Activated CD8-positive, alpha-beta T cell treated with anti-CD3 and anti-CD28 coated beads for 36 hours (primary cell): ENCODE measurements at places on chromosomes 7 and 10. TPM values are rescaled to one million over a fixed set of nuclear protein-coding genes. Genes with fewer than 3 reads are reported as not detected.

GRCh38 chr10:107631876-107632275, 467.4 kb upstream of the SORCS1 start:
- no peaks in the 10 kb centered on the region for H3K36me3 ChIP-seq
- no peak for DNase-seq
- H3K27ac ChIP-seq = no peak overlapping the region
- no peak overlapping the region for H3K4me3 ChIP-seq

- peaks cover 3% of the 10 kb centered on the region for H3K27me3 ChIP-seq
- no peak for DNase-seq
- H3K4me3 ChIP-seq = no peak overlapping the region
- no peak overlapping the region for H3K27ac ChIP-seq
- no peaks in the 10 kb centered on the region for H3K36me3 ChIP-seq
Observed at GRCh38 chr10:61325223-61325960, 127.8 kb downstream of the TMEM26 start.

GRCh38 chr10:4070184-4070583, 285.2 kb upstream of the KLF6 start:
- H3K4me1 ChIP-seq = peaks cover 11% of the 10 kb centered on the region
- no peak overlapping the region for H3K27ac ChIP-seq
- H3K4me3 ChIP-seq = no peak overlapping the region
- DNase-seq = no peak
- H3K27me3 ChIP-seq = no peaks in the 10 kb centered on the region

DNA sequence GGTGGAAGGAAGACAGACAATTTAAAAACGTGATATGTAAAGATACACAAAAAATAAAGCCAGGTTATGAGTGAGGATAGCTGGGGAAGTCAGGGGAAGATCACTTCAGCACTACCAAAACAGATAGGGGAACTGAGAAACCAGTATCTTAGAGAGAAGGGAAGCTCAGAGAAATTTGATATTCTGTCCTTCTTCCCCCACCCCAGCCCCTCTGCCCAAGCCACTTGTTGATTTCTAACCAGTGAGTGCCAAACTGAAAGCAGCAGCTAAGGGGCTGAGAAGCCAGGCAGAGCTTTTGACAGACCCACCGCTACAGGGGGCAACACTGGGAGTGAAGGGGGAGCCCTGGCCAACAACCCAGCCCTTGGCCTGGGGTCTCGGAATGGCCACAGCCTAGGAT, 9.1 kb upstream of the SLC29A3 start:
- DNase-seq = no peak
- no peak overlapping the region for H3K27ac ChIP-seq
- H3K4me1 ChIP-seq = no peaks in the 10 kb centered on the region
- no peaks in the 10 kb centered on the region for H3K36me3 ChIP-seq

Gene SOSTDC1
- not detected for total RNA-seq

DNA sequence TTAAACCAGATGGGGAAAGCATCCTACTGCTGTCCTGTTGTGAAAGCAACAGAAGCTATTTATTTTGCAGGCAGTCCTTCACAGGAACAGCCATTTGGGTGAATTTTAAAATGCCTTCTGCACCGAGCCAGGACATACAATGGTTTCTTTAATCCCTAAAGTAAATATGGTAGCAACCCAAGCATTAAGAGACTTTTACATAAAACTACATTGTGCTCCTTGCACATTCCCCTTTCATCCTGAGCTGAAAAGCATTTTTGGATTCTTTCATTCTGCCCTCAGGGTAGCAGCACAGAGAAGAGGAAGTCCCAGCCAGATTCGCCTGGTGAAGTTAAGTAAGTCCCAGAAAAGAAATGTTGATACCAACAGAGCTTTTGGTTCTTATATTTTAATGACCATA, 84.0 kb upstream of the FAM3C start:
- no peak overlapping the region for H3K4me3 ChIP-seq
- no peaks in the 10 kb centered on the region for H3K36me3 ChIP-seq
- DNase-seq = no peak
- H3K27me3 ChIP-seq = peaks cover 1% of the 10 kb centered on the region
- H3K4me1 ChIP-seq = peaks cover 3% of the 10 kb centered on the region
- no peak overlapping the region for H3K27ac ChIP-seq

- H3K4me3 ChIP-seq = no peak overlapping the region
- H3K27me3 ChIP-seq = peaks cover 5% of the 10 kb centered on the region
- no peaks in the 10 kb centered on the region for H3K4me1 ChIP-seq
- no peaks in the 10 kb centered on the region for H3K36me3 ChIP-seq
Observed at GRCh38 chr7:121605317-121605680, 209.2 kb upstream of the FAM3C start.

DNA sequence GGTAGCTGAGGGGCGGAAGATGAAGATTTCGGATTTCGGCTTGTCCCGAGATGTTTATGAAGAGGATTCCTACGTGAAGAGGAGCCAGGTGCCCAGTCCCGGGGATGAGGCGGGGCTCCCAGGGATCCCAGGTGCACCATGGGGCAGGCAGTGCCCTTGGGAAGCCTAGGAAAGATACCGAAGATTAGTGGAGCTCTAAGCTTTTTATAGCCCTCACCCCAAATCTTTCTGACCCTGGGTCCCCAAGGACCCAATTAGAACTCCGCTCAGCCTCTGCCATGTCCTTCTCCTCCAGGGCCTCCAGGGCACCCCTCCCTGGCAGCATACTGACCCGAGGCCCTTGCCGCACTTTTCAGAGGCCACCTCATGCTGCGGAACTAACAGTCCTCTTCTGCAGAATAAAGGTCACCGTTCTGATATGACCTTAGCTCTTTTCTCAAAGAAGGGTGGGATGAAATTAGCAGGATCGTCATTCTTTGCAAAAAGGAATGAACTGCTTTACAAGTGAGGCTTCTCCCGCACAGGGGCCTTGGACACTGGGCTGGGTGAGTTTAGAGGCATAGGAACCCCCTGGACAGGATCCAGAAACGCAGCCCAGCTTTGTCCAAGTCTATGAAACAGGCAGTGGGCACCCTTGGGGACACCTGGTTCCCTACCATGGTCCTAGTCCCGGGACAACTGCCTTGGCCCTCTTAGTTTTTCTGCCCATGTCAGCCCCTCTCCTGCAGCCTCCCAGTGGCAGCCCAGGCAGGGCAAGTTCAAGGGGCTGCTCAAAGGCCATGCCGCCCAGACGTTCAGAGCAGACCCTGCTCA, 17.9 kb upstream of the CSGALNACT2 start:
- H3K4me1 ChIP-seq = peaks cover 24% of the 10 kb centered on the region
- no peak for DNase-seq
- H3K4me3 ChIP-seq = peak overlapping the region; percentile 13
- no peaks in the 10 kb centered on the region for H3K27me3 ChIP-seq

DNA sequence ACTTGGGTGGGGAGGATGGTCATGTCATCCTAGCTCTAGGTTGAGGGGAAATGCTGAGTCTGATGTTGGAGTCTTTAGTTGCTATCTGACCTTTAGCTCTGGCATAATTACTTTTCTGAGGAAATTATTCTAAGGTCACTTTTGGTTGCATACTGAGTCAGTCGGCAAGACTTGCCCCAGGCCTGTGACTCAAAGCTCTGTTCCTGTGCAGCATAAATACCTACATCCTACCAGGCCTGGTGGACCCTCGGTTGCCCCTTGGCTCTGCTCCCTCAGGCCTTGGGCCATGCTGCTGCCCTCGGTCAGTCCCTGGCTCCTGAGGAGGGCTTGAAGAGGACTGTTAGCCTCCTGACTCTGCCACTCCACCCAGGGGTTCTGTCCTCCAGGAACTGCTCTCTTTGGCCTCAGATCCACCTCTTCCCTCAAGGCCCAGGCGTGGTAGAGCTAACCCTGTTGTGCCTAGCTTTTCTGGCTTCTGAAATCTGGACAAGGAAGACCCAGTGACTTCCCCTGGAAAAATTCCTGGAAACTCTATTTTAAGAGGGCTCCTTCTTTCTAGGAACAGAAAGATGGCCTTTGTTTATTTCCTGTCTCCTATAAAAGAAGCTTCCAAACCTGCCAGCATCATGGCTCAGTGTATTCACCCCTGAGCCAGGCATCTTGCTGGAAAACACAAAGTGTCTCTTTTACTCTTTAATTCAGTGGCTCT, 71.2 kb downstream of the TMEM178B start:
- H3K4me3 ChIP-seq = no peak overlapping the region
- H3K27ac ChIP-seq = no peak overlapping the region
- H3K36me3 ChIP-seq = no peaks in the 10 kb centered on the region
- peaks cover 2% of the 10 kb centered on the region for H3K27me3 ChIP-seq
- no peak for DNase-seq

DNA sequence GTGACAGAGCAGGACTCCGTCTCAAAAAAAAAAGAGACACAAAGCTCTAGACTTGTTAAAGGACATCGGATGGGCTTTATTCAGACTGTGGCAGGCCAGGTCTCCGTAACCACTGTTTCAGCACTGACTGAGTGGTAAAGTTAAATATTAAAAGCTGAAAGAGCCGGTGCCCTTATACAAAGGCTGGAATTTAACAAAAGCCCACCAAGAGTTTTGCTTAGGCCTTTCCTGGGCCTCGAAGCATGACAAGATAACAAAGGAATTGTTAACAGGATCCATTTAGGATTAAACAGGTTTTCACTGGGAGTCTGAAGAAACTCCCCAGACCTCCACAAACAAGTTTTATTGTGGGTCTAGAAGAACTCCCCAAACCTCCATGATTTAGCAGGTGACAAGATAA, 727.8 kb downstream of the TYW1 start:
- H3K36me3 ChIP-seq = no peaks in the 10 kb centered on the region
- no peak overlapping the region for H3K27ac ChIP-seq
- H3K4me3 ChIP-seq = no peak overlapping the region
- no peak for DNase-seq

- no peaks in the 10 kb centered on the region for H3K36me3 ChIP-seq
- H3K4me1 ChIP-seq = peaks cover 12% of the 10 kb centered on the region
- H3K27me3 ChIP-seq = peaks cover 66% of the 10 kb centered on the region
- no peak overlapping the region for H3K4me3 ChIP-seq
Observed at GRCh38 chr7:41699516-41699915, 3.4 kb downstream of the INHBA start.

DNA sequence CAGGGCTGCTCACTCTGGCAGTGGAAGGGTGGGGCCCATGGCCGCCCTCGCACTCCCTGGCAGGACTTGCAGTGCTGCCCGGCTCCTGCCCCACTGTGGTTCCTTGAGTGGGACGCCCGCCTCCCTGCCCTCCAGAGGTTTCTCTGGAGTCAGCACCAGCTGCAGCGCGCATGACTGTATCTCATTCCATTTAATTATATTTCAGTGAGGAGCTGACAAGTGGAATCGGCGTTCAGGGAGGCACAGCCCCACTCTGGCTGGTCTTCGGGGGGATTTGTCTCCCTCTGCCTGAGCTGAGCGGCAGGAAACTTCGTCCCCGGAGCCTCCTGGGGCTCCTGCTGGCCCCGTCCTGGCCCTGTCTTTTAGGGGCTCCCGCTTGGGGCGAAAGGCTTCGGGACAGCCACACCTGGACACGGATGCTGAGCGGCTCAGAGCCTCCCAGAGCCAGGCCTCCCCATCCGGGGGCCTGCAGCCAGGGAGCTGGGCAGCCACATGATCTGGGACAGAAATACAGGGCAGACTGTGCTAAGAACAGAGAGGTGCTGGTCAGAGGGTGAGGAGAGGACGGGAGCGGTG, 75.3 kb upstream of the NKX6-2 start:
- H3K27me3 ChIP-seq = peaks cover 6% of the 10 kb centered on the region
- peaks cover 3% of the 10 kb centered on the region for H3K4me1 ChIP-seq
- DNase-seq = no peak

Gene VWA2
- total RNA-seq = not detected
